ENCODE measurements at places on chromosomes 6 and 20.

DNA sequence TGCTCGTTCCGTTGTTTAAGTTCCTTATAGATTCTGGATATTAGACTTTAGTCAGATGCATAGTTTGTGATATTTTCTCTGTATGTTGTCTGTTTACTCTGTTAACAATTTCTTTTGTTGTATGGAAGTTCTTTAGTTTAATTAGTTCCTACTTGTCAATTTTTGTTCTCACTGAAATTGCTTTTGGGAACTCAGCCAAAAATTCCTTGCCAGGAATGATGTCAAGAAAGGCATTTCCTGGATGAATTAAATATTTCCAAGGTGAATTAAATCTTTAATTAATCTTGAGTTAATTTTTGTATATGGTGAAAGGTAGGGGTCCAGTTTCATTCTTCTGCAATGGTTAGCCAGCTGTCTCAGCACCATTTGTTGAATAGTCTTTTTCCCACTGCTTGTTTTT is 406.2 kb upstream of the NOX3 start:
- no peak for DNase-seq

- DNase-seq = no peak
Observed at GRCh38 chr20:42686057-42686456, 503.6 kb downstream of the PTPRT start.

DNA sequence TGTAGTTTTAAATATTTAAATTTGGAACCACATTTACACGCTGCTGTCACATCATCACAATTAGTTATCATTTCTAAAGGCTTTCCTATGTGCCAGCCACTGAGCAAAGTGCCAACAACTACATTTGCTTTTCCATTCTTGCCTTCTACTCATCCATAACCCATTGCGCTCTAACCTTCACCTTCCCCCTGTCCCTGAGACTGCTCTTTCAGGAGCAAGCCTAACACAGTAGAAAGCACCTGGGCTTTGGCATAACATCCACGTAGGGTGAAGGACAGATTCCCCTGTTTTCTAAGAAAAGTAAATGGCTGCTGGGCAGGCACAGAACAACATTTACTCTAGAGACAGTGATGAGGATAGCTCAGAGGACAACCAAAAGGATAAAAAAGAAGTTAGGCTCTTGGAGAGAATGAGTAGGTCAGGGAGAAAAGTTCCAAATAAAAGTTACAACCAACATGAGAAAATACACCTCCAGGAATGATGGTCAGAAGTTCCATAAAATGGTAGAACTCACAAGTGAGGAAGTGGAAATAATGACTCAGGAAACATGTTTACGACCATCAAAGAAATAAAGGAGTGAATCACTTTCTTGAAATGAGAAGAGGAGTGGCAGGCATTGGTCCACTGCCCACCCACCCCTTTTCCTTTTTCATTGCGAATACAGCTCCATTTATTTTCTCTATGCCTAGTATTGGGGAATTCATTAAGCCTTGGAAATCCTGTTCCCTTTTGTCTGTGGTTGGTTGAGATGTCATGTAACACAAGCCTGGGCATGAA is 77.2 kb downstream of the PFDN4 start:
- DNase-seq = no peak

DNA sequence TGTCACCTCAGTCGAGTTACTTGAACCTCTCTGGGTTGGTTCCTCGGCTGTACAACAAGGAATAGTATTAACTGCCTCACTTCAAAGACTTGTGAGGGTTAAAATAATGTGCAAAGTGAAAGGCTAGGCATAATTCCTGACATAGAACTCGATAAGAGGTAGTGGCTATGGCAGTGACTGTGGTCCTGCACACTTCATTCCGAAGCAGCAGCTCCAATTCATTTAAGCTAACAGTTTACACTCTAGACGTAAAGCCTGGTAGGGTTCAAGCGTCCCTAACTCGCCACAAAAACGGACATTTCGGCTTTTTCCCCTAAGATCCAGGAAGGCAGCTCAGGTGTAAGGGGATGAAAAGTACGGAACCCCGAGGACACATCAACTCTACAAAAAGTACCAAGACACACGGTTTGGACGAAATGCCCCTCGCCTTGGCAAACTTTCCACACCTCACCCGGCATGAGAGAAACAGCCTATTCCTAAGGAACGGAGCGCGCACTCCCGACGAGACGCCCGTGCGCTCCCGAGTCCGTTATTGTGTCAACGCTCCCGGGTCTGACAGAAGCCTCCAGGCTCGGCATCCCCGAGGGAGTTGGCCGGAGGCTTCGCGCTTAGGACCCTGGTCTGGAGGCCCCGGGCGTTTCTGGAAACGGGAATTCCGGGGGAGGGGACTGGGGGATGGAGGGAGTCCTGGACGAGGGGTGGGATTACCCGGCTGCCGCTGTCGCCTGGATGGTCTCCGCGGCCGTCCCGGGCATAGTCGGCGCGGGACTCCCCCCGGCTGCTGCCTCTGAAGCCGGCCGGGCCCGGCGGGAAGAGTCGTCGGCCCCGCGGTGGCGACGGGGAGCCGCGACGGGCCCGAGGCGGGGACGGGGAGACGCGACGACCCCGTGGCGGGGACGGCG is 937 bp downstream of the ZNF318 start:
- peak; percentile 65 for DNase-seq

GRCh38 chr6:30768634-30769087 is 24.3 kb upstream of the IER3 start:
- DNase-seq = no peak

- no peak for DNase-seq
Observed at GRCh38 chr6:117919775-117920729, 13.0 kb downstream of the SLC35F1 start.

DNA sequence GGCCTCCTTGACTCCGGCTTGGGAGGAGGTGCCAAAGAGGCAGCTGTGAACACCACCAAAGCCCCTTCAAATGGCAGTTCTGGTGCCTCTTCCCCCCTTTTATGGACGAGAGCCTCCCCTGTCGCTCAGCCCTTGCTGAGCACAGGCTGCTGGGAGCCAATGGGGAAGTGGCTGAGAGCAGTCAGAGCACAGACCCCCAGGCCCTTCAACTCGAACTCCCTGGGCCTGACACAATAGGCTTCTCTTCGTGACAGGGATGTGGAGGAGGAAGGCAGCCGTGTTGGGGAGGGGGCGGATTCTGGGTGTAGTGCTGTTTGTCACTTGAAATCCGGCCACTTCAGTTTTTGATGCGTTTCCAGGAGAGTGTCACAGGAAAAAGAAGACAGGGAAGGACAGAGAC is at the start of gene PDYN:
TSS of gene PDYN (minus strand) at position 73 of the 400 bp plus-strand sequence. CDS start 10,974 bp downstream, outside the sequence.
- no peak for DNase-seq

GRCh38 chr6:124962639-124963415 is 590 bp downstream of the RNF217 start:
- DNase-seq = peak; percentile 49

DNA sequence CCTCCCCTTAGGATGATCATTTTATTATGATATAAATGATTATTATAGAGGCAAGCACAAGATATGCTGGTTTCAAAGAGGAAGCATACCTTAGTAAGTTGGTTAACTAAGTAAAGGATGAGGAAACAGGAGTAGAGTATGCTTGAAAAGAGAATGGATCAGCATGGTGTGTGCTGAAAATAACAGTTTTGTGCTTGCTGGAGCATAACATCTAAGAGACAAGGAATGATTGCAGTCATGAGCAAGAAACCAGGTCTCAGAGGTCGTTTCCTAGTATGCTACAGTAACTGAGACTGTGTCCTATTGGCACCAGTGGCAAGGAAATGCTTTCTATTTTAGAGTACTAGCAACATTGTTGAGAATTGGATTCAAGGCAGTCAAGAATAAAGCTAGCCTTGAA is 34.1 kb downstream of the CDC40 start:
- no peak for DNase-seq

- no peak for DNase-seq
Observed at GRCh38 chr20:4318891-4319290, 303.5 kb upstream of the RNF24 start.

DNA sequence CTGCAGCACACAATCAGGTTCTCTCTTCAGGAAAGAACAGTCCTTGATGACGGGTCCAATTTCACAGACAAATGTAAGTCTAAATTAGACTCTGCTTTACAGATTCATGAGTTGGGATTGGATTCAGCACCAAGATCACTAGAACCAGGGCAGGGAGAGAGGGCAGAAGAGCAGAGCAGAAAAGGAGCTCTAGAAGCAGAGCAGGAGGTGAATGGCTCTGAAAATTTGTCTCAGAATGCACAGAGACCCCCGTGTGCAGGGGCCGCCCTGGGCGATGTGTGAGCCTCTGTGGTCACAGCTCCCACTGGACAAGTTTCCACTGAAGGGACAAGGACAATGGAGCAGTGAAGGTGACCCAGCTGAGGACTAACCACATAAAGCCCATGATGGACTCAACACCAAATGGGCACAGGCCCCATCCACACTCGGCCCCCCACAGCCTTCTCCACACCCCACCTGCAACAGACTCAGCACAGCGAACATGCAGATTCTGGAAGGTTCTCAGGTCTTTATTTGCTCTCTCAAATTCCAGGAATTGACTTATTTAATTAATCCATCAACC is 3.5 kb downstream of the HLA-B start:
- no peak for DNase-seq

DNA sequence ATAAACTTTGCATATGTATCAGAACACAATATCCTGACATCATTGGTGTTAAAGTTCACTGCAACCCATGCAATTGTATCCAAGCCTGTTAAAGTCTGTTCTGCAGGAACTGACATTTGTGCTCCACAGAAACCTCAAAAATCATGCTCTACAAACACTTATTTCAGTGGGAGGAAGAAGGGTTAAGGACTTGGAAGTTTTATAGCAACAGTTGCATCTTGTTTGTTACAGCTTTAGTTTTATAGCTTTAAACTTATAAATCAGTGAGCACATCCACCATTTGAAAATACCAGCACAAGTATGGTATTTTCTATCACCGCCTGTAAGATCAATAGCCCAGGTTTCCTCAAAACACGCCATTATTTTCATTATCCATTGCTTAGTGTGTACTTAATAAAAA is 884 bp downstream of the ECT2L start:
- no peak for DNase-seq

GRCh38 chr6:102015431-102015830 is 621.9 kb downstream of the GRIK2 start:
- no peak for DNase-seq

DNA sequence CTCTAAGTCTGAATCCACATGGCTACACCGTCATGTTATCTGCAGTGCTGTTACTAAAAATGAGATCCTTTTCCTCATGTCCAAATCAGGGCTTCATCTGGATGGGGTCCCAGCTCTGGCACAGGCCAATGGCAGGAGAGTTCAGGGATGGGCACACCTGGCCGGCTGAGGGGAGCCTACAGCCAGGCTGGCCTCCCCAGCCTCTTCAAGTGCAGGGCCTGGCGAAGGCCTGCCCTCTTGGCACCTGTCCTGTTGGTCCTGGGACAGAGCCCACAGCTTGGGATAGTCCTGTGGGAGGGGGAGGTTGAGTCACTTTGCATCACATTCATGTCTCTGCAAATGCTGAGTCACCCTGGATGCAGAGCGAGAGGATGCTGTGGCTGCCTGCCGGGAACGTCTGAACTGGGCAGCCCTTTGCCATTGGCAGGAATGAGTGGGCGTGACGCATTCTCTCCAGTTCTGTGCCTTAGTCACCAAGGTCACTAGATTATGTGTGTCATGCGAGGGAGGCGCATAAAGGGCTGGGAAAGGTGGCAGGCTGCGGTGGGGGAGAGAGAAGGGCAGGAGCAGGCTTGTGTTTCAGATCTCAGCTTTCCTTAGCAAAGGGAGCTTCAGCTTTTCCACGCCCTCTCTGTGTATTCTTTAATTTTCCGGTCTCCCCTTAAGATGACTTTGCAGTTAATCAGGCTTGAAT is 223.2 kb upstream of the ECI2 start:
- peak; percentile 100 for DNase-seq

GRCh38 chr6:14046476-14047068 is 71.0 kb upstream of the CD83 start:
- DNase-seq = peak; percentile 77

GRCh38 chr6:35072051-35072697 is 69.0 kb downstream of the TCP11 start:
- no peak for DNase-seq

- peak; percentile 13 for DNase-seq
Observed at GRCh38 chr6:14464055-14464454, 346.5 kb downstream of the CD83 start.

DNA sequence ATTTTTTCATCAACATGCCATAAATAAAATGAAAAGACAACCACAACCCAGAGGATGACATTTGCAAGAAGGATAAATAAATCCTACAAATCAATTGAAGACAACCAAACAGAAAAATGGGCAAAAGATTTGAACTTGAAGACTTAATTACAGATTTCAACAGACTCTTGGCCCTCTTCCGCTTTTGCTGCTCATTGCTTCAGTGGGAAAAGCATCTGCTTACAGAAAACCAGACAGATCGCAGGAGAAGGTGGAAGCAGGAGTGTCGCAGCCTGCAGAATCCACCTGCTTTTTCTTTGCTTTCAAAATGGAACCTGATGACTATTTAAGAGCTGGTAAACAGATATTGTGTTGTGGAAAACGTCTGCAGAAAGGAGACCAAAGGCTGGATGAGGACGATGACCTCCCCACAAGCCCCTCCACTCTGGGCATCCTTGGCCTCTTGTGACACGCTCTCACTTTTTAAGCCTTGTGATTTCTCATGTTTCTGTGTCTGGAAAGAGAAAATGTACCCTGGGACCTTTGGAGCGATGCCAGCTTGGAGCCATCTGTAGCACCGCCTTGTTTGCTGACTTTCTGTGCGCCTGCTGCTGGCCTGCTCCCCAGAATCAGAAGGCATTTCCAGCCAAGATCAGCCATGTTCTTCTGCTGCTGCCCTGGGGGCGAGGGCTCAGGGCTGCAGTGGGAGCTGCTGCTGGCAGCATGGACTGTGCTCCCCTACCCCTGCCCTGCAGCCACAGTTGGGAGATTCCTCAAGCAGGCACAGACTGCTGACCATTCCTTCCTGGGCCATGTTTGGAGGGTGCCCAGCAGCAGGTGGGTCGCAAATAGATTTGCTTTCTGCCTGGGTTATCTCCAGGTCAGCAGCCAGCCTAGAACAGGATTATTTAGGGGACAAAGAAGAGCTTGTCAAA is 3.6 kb upstream of the CSTL1 start:
- DNase-seq = no peak

GRCh38 chr6:38644951-38645350 is 5.2 kb upstream of the BTBD9 start:
- DNase-seq = no peak

GRCh38 chr6:143971482-143972205 is 36.4 kb downstream of the PLAGL1 start:
- DNase-seq = no peak

GRCh38 chr20:53306192-53306805 is 287.3 kb downstream of the ZNF217 start:
- no peak for DNase-seq

DNA sequence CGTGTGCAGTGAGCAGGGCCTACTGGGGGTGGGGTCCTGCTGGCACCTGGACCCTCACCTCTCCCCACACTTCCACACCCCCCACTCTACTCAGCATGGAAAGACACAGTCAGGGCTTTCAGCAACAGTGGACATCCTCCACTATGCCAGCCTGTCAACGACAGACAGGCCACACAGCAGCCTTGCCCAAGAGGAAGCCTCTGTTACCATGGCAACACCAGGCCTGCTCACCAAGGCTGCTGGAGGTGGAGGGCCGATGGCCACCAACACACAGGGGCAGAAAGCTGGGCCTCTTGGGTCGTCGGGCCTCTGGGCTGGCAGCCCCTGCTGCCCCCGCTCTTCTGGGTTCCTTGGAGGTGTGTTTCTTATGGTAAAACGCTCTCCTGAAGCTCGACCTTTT is 13.6 kb downstream of the BNIP5 start:
- peak; percentile 34 for DNase-seq

GRCh38 chr6:23415819-23416427 is 710.1 kb upstream of the NRSN1 start:
- DNase-seq = no peak

- DNase-seq = no peak
Observed at GRCh38 chr6:79797163-79797764, 150.1 kb downstream of the ELOVL4 start.

- no peak for DNase-seq
Observed at GRCh38 chr6:10080561-10080960, 334.3 kb downstream of the TFAP2A start.
